Pons (tissue), 1 donor: ENCODE measurements at places on chromosomes 2 and 18.
A peak's percentile ranks its signal among the peaks of the same experiment; 100 is the strongest.

GRCh38 chr18:72171596-72171995 lies 372.5 kb downstream of the CBLN2 start:
- no peak for DNase-seq

- DNase-seq = no peak
Observed at GRCh38 chr2:73908689-73909652, 16.2 kb downstream of the ACTG2 start.

DNA sequence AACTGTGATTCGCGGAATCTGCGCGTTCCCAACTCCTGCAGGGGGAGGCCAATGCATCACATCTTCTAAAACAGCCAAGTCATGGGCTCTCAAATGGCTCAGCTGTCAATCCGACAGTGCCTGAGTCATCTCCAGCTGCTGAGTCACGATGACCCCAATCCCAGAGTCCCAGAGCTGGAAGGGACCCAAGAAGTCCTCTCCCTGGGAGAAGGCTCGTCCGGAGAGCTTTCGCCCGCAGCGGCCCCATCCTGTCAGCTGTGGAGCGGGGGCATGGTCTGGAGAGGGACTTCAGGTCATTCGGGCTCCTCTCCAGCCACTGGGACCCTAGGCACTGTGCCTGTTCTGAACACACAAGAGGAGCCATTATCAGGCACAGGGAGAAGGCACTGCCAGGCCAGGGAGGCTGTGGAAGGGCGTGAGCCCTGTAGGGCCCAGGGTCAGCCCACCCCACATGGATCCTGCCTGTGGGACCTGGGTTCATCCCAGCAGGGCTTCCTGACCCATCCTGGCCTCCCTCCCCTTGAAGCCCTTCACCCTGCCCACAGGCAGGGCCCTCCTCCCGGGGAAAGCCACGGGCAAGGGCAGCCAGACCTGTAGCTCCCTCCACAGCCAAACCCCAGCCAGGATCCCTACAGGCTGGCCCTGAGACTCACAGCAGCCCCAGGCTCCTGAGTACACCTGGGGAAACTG lies 47.6 kb upstream of the GPC1 start:
- peak; percentile 62 for DNase-seq

GRCh38 chr2:168084288-168084687 lies 163.1 kb downstream of the STK39 start:
- no peak for DNase-seq

- DNase-seq = peak; percentile 94
Observed at GRCh38 chr18:25351777-25352628, at the start of gene ZNF521. ZNF521 (minus strand) TSS chr18:25352166; CDS start chr18:25350946, 1,220 bp downstream.

DNA sequence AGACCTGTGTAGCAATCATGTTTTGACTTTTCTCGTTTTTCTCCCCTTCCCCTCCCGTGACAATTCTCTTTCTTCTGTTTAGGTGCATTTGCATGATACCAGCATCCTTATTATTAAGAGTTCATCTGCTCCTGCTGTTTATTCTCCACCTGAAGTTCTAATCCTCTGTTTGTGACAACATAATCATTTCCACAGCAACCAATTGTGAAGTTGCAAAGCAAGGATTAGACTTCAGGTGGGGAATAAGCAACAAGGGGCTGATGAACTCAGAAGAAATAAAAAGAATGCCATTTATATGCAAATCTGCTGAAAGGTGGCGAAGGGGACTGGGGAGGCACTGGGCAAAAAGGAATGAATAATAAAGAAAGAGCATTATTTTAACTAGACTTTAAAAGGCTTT lies 124.8 kb upstream of the LINC00305 start:
- DNase-seq = no peak

DNA sequence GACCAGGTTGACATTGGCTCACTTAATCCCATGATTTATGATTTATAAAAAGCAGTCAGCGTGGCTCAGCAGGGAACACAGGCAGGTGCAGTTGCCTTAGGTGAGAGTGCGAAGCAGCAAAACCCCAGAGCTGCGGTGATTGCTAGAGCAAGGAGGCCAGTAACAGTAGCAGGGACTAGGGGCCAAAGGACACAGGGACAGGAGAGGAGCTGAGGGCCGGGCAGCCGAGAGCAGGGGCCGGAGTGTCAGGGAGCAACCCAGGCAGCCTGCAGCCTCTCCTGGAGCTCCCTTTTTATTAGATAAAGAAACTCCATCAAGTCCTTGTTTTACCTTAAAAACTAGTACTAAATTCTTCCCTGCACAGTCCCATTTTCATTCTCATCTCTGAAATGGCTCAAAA lies 4.3 kb downstream of the MC2R start:
- no peak for DNase-seq

GRCh38 chr2:170408461-170409163 lies 230.7 kb downstream of the MYO3B start:
- DNase-seq = peak; percentile 59

DNA sequence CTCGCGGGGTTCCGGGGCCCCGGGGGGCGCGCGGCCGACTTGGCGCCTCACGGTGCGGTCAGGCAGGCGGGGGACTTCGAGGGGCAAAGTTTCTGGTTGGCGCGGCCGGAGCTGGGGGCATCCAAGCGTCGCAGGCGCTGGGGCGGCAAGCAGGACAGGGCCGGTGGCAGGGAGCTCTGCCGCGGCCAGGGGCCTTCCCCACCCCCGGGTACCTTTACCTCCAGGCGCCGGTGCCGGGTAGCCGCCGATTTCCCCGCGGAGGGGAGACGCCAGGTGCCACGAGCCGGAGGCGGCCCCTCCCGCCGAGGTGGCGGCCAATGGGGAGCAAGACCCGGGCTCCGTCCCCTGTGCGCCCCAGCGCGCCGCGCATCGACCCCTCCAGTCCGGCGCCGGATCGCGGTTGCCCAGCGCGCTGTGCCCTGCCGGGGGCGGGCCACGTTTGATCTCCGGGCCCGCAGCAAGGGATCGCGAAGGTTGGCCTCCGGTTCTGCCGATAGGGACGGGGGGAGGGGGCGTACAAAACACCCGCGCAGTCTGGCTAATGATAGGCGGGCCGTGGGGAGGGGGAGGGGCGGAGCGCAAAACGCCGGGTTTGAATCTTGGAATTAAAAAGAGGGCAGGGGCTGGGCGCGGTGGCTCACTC lies at the start of gene ST8SIA5:
Gene ST8SIA5 (minus strand): TSS at position 495 of the 643 bp plus-strand sequence. CDS start 545 bp downstream, outside the sequence.
- DNase-seq = no peak

DNA sequence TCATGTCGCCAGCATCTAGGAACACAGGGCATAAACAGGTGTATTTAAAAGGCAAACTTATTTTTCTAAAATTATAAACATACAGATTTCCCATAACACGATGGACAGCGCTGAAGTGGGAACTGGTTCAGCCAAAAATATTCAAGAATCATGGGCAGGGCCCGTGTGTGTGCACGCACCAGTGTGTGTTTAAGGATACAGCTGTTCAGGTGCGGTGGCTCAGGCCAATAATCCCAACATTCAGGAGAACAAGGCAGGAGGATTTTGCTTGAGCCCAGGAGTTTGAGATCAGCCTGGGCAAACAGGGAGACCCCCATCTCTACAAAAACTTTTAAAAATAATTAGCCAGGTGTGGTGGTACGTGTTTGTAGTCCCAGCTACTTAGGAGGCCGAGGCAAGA lies 288.6 kb upstream of the HDAC4 start:
- DNase-seq = no peak

- no peak for DNase-seq
Observed at GRCh38 chr2:237699870-237700511, 72.6 kb downstream of the LRRFIP1 start.
